ENCODE measurements at places on chromosomes 12 and 14.

- DNase-seq = no peak
Measured at GRCh38 chr12:76879710-76880518, 1.1 kb upstream of the CSRP2 start.

DNA sequence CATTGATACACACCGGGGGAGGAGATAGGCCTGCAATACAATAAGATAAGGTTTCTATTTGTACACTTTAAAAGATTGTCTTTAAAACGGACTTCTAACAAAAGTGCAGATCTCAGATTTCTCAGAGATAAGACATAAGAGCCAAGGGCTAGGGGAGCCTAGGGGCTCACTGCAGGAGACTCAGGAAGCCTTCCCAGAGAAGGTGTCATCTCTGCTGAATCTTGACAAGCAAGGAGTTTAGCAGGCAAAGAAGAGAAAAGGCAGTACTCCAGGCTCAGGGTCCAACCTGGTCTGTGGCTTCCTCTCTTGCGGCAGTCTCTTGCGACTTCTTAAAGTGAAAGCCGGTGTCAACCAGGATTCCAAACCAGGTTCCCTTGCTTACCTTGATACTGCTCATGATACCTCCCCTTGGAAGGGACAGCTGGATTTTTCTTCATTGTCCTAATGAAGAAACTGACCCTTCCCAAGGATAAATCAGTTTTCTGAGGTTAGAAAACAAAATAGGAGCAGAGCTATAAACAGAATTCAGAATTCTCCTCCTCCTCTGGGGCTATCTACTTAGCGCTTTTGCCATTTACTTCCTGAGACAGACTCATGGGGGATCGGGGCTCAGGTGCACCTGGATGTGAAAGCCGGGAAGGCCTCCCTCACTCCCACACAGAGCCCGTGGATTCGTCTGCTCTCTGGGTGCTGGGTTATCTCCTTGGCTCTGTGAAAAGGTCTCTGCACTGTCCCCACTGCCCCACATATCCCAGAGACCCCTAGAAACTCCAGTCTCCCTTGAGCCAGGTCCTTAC is 1.7 kb upstream of the SCNN1A start:
- DNase-seq = no peak

- no peak for DNase-seq
Measured at GRCh38 chr12:95304673-95305198, 87.1 kb downstream of the VEZT start.

GRCh38 chr14:106633721-106634120 is 1107.3 kb downstream of the TMEM121 start:
- DNase-seq = no peak
